ENCODE measurements at places on chromosomes 6 and 20.

DNA sequence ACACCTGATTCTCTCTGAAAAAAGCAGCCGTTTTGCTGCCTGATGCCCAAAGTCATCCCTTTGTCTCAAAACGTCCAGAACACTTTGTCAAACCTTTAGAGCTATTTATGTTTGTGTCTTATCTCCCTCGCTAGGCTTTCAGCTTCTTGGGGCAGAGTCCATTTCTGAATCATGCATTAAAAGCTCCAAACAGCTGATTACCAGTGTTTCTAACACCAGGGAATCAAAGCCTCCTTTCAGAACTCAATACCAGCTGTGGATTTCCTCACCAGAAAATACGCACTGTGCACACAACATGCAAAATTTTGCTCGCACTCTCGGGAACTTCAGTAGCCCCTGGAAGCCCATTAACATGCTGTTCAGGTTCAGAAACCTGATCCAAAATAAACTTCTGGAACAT is 333.3 kb downstream of the HACE1 start:
- no peak for DNase-seq

DNA sequence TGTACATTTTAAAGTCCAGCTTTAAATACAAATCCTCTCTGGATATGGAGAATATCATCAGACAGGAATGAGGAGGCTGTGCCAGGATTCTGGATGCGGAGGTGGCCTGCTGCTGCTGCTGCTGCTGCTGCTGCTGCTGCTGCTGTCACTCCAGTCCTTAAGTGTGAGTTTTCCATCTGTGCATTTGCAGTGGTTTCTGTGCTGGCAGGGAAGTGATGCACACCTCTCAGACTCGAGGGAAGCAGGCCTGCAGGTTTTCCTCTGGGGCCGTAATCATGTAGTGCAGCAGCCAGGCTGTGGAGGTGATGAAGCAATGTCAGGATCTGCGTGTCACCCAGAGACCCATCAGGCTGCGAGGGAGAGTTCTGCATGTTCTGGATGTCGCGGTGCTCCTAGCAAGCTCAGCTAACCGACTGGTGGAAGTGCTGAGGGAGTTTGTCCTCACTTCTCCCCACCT is 32.0 kb downstream of the CFAP61 start:
- DNase-seq, result no peak

GRCh38 chr6:67047996-67048395 is 1341.0 kb upstream of the EYS start:
- DNase-seq, result no peak

- DNase-seq, result no peak
Measured at GRCh38 chr6:146304181-146304580, 239.5 kb upstream of the RAB32 start.

GRCh38 chr6:69593706-69594105 is 203.1 kb downstream of the LMBRD1 start:
- no peak for DNase-seq

- no peak for DNase-seq
Measured at GRCh38 chr20:25179439-25180089, 15.9 kb upstream of the ENTPD6 start.

- no peak for DNase-seq
Measured at GRCh38 chr20:51583499-51583898, 41.0 kb upstream of the NFATC2 start.

DNA sequence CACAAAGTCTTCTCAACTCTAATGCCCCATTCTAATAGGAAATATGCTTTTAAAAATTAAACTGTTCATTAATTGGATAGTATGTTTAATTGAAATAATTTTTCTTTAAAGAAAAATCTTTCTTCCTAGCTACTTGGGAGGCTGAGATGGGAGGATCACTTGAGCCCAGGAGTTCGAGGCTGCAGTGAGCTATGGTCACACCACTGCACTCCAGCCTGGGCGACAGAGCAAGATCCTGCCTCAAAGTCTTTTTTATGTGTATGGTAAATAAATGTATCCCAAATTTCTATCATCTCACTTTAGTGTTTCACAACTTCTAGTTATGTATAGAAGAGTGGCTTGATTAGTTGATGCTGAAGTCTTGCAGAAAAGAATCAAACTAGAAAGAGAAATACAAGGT is 4.5 kb downstream of the DSE start:
- DNase-seq, result no peak

DNA sequence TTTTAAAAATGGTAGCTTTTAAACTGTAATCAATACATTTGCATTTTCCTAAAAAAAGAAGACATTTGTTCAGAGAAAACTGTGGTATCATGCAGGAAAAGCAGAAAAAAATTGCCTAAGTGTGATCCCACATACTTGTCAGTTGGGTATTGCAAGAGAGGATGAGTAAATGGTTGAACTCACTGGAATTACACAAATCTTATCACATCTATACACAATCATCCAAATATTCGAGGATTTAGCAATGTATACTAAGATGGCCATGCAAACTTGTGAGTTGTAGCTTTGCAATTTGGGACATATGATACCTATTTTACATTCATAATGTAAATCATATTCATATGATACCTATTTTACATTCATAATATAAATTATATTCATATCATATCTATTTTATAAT is 58.2 kb upstream of the GJE1 start:
- DNase-seq, result no peak

DNA sequence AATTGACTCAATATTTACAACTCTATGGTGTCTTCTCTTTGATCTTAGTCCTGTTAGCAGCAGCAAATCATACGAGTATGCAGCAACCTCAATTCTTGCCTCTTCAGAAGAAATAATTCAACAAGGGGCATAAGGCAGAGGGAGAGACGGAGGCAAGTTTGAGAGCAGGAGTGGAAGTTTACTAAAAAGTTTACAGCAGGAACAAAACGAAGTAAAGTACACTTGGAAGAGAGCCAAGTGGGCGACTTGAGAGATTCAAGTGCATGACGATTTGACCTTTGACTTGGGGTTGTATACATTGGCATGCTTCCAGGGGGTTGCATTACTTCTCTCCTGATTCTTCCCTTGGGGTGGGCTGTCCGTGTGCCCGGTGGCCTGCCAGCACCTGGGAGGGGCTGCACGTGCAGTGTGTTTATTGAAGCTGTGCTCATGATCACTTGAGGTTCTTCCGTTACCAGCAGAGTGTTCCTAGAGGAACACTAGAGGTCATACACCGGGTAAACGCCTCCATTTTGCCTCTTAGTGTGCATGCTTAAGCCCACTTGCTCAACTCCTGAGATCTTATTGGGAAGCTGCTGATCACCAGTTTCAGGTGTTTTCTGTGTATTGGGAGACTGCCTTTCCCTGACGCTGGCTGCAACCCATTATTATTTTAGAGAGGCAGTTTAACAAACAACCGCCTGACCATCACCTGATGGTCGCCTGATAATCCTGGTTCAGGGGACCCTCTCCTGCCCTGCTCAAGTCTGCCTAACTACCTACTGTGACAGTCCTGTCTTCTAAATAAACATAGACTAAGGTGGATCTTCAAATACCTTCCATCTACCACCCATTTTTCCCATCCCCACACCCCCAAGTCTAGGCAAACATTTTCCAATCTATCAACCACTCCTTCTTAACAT is 172.4 kb upstream of the MYLIP start:
- no peak for DNase-seq

GRCh38 chr6:30570740-30571074 is 535 bp upstream of the ABCF1 start:
- no peak for DNase-seq

DNA sequence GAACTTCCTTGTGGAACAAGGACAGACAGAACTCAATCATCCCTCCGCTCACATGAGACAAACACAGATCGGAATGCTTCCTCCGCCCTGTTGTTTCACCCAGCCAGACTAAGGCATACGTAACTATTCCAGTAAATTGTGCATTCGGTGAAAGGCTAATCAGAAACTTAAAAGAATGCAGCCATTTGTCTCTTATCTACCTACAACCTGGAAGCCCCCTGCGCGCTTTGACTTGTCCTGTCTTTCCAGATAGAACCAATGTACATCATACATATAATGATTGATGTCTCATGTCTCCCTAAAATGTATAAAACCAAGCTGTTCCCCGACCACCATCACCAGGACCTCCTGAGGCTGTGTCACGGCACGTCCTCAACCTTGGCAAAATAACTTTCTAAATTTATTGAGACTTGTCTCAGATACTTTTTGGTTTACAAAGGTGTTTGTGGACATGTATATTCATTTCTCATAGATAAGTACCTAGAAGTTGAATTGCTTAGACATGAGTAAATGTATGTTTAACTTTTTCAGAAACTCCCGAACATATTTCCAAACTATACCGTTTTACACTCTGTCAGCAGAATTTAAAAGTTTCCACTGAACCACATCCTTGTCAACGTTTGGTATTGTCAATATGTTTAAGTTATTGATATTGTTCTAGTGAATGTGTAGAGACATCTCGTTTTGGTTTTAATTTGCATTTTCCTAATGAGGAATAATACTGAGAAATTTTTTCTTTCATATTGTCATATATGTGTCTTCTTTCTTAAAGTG is 197.6 kb upstream of the THBS2 start:
- DNase-seq, result no peak

DNA sequence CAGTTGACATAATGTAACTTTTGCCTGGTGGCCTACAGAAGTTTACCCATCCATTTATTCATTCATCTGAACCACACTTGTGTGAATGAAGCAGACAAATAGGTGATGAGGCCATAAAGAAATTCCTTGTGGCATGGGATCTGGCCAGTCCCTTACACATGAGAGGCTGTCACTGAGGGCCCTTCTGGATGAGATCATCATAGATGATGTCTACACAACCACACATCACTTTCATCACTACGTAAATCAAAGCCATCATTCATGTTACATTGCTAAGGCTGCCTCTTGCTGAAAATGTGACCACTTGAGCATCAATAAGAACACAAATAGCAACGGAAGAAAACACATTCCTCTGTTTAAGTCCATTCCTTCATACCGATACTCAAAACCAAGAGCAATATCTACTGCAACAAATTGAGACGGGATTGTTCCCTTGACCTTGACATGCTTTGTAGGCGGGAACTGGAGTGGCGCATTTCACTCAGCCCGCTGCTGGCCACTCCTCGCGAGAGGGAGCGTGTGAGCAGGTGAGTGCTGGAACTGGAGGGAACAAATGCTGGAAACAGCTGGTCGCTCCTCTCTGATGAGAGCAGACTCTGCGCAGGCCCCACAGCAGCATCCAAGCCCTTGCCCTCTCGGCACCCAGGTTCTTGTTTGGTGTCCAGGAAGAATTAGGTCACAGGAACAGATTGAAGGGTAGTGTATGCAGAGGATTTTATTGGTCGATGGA is 49.3 kb downstream of the FAM50B start:
- DNase-seq, result no peak

DNA sequence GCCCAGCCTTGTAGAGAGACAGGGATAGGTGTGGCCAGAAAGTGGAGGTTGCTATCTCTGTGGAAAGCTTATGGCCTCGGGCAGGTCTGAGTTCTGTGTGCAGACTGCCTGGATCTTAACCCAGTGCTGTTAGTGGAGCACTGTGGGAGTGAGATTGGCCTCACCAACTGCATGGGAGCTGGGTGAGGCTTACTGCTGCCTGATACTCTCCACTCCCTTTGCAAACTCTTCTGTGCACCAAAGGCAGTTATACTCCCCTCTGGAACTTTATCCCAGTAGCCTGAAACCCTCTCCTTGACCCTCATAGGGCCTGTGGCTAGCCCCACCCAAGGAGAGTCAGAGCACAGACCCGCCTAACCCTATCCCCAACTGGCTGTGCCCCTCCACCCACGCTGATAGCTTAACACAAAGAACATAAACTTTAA is 41.4 kb upstream of the PKIB start:
- DNase-seq, result no peak

GRCh38 chr6:45808042-45808645 is 207.5 kb downstream of the CLIC5 start:
- no peak for DNase-seq

- DNase-seq, result no peak
Measured at GRCh38 chr20:58710481-58711265, 18.1 kb downstream of the NPEPL1 start.

DNA sequence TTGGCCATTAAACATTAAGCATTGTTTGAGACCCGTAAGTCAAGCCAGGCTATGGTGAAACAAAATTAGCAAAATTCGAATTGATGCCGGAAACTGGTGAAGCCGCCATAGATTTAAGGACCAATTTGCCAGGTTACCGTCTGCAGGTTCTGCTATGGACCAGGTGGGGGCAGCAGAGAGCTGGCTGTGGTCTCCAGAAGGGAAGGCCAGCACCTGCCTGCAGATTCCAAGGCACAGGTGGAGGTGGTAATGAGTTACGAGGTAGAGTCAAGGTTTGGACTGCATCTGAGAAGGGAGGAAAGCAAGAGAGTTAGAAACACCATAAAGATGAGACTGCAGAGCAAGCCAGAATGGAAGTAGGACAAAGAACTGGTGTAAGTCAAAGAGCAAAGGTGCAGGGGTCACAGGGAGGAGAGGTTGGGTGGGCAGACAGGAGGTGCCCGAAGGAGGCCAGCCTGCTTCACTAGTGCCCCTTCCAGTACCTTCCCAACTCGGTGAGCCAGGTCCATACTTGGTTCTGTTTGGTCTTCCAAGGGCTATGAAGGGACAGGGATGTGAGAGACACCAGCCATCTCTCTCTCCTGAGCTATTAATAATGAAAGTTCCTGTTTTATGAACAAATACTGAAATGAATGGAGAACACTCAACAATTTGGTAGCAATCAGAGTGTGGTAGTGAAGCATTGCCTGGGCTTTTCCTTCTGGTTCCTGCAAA is 131.6 kb upstream of the ESR1 start:
- DNase-seq, result peak; percentile 10

DNA sequence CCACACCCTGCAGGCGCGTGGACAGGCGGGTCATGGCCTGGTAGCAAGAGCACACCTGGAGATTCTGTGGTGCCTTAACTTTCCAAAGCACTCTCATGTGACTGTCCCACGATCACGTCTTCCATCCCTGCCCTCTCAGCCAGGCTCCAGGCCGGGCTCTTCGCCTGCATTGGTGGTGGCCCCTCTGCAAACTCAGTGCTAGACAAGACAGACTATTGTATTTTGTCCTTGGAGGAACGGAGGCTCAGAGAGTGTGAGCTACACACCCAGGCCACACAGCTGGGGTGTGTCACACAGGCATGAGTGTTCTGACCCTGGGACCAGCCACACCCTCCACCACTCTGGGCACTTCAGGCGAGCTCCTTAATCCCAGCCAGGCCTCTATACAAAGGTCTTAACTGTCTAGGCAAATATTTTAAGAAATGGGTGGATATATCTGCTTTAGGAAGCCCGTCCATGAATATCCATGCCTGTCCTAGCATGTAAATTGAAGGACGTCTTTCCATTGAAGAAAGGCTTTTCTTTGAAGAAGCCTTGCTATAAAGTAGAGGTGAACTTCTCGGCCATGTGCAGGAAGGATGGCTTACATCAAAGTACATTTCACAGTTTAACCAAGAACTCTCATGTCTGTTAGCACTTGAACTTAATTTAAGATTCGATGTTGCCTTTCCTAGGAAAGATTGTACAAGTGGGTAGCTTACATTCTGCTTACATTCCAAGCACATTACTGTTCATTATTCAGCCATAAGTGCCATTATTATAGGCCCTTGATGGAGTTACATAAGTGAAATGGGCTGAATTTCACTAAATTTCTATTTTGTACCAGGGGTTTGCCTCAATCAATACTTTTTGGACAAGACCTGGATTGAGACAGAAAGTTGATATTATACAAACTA is 263.9 kb downstream of the DLL1 start:
- no peak for DNase-seq

GRCh38 chr20:40489886-40490285 is 199.2 kb downstream of the MAFB start:
- DNase-seq, result no peak

Measured in stimulated activated CD8-positive, alpha-beta memory T cell treated with anti-CD3 and anti-CD28 coated beads, Interleukin-15, amount 100 ng/mL, for 24 hours (primary cell).